ENCODE measurements at places on chromosomes 12 and 14. TPM values are rescaled to one million over a fixed set of nuclear protein-coding genes. Genes with fewer than 3 reads are reported as not detected.

The MYO1A gene
- 0.76 TPM for total RNA-seq

GRCh38 chr14:28766469-28766955 lies at the start of gene FOXG1:
Gene FOXG1 (plus strand): TSS chr14:28766787. CDS start chr14:28767280, 493 bp downstream.
- H3K4me3 ChIP-seq = no peak within 1 kb of the TSS
- no peak for DNase-seq
- no peaks in the 10 kb centered on the region for H3K36me3 ChIP-seq
- H3K4me1 ChIP-seq = no peaks in the 10 kb centered on the region
- H3K27ac ChIP-seq = no peak within 1 kb of the TSS

DNA sequence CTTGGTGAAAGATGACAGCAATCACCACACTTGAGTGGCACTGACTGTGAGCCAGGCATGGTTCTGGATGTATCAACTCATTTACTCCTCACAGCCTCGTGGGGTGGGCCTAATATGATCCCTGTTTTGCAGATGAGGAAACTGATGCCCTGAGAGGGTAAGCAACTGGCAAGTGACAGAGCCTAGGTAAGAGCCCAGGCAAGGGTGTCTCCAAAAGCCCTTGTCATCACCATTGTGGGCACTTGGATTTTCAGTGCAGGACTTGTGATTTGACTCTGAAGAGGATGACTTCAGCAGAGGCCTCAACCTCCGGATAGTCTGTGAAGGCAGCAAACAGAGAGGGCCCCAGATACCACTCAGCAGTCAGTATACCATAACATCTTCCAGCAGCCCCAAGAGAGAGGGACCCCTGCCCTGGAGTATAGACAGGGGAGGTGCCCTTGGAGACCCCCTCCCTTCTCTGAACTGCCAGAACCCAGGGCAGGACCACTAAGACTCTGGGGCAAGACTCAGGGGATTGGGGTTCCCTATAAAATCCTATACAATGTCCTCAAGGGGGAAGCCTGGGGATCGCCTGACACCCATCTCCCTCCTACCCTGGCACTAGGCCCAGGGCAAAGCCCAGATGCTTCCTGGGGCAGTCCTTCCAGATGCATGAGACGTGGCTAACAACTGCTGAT lies 7.1 kb upstream of the KRT5 start:
- no peak overlapping the region for H3K4me3 ChIP-seq
- H3K27me3 ChIP-seq = no peaks in the 10 kb centered on the region
- peaks cover 38% of the 10 kb centered on the region for H3K4me1 ChIP-seq
- no peaks in the 10 kb centered on the region for H3K36me3 ChIP-seq

The INHBE gene
- total RNA-seq = 0.89 TPM

The ALDH1L2 gene
- 1.5 TPM for total RNA-seq

- no peak overlapping the region for H3K4me3 ChIP-seq
- no peaks in the 10 kb centered on the region for H3K36me3 ChIP-seq
- H3K4me1 ChIP-seq = no peaks in the 10 kb centered on the region
- no peak overlapping the region for H3K27ac ChIP-seq
- no peak for DNase-seq
- no peaks in the 10 kb centered on the region for H3K27me3 ChIP-seq
These were observed 121.5 kb downstream of the CAPZA3 start for GRCh38 chr12:18859400-18859799.

Measured in HCT116 (cell line).